Hair follicular keratinocyte (primary cell): ENCODE measurements at places on chromosomes 3 and 15. TPM values are rescaled to one million over a fixed set of nuclear protein-coding genes. Genes with fewer than 3 reads are reported as not detected.

TRH gene
- total RNA-seq: not detected in 2 replicates

SNRPN gene
- 69.8 and 92.5 TPM in 2 replicates for total RNA-seq

MUSTN1 gene
- total RNA-seq: 1.6 TPM in 1 of 2 replicates, not detected in the other

DGKG gene
- 0.31 and 0.57 TPM in 2 replicates for total RNA-seq

INSYN1 gene
- total RNA-seq: 0.08 and 0.42 TPM in 2 replicates

SCAMP2 gene
- 33.7 and 51.1 TPM in 2 replicates for total RNA-seq

UNC13C gene
- under 0.01 TPM in 1 of 2 replicates, not detected in the other for total RNA-seq

MEGF11 gene
- not detected in 2 replicates for total RNA-seq

PARP15 gene
- 0.04 TPM in 1 of 2 replicates, not detected in the other for total RNA-seq

TMCC1 gene
- 16.1 and 18.2 TPM in 2 replicates for total RNA-seq

DNAJC13 gene
- 18.5 and 19.0 TPM in 2 replicates for total RNA-seq

SLC6A20 gene
- total RNA-seq: not detected in 2 replicates

GHSR gene
- not detected in 2 replicates for total RNA-seq

CLDN18 gene
- total RNA-seq: not detected in 2 replicates

ALAS1 gene
- 43.8 and 52.0 TPM in 2 replicates for total RNA-seq

TRPM7 gene
- 14.4 and 22.2 TPM in 2 replicates for total RNA-seq

LINGO1 gene
- total RNA-seq: not detected in 2 replicates

CYP1A1 gene
- total RNA-seq: 1.0 and 1.9 TPM in 2 replicates

GPR160 gene
- total RNA-seq: 0.23 and 1.0 TPM in 2 replicates

PLSCR5 gene
- total RNA-seq: not detected in 2 replicates

LSAMP gene
- 0.08 TPM in 1 of 2 replicates, not detected in the other for total RNA-seq

GPR171 gene
- not detected in 2 replicates for total RNA-seq

IL16 gene
- not detected in 2 replicates for total RNA-seq

PLIN1 gene
- total RNA-seq: 0.08 and 0.42 TPM in 2 replicates

ZIC4 gene
- not detected in 2 replicates for total RNA-seq

FSIP1 gene
- 0.76 and 2.0 TPM in 2 replicates for total RNA-seq
